ENCODE measurements at places on chromosomes 11 and 22.

DNA sequence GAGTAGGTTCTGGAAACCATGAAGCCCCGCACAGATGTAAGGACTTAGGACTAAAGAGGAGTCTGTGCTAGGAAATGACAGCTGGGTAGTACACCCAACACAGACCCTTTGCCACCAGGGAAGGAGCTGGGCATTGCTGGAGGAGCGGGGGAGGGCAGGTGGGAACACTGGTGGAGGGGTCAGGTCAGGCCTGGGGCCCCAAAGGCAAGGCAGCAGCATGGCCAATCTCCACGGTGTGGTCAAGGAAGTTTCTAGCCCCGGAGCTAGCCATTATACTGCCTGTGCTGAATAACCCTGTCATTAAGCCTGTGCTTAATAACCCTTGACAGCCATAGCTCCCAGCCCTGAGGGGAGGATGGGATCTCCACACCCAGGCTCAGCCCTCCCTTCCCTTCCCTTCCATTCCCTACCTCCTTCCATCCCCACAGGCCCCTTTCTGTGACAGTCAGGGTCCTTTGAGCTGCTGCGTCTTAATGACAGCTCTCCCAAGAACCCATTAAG, 2.1 kb downstream of the TMPRSS4 start:
- no peak for DNase-seq

DNA sequence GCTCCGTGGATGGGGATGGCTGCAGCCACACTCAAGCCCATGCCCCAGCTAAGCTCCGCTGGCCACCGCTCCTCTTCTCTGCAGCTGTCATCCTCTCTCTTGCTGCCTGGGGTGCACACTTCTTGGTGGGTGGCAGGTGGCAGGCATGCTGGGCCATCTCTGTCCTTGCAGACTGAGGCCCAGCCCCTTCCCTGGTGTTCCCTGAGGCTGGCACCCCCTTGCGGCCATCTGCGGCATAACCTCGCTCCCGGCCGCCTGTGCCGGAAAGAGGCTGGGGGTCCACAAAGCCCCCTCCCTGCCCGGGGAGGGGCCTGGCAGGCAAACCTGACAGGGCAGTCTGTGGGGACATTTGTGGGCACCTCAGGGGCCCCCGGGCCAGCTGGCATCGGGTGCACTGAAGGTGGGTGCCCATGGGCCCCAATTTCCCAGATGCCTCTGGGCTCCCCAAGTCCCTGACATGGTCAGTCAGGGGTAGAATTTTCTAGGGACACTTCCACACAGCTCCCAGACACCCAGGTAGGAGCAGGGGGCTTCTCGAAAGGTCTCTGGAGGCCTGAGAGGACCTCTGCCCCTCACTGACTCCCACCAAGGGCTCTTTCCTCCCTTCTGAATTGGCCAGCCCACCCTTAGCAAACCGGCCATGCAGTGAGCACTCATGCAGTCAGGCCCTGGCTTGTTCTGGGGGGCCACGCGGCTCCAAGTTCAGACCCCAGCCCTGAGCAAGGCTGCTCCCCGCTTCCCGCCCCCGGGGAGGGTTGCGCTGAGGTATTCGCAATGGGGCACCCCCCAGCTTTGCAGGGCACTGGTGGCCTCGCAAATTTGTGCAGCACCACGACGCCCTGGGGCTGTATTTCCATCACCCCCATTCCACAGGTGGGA, 23.5 kb upstream of the TH start:
- DNase-seq = no peak

DNA sequence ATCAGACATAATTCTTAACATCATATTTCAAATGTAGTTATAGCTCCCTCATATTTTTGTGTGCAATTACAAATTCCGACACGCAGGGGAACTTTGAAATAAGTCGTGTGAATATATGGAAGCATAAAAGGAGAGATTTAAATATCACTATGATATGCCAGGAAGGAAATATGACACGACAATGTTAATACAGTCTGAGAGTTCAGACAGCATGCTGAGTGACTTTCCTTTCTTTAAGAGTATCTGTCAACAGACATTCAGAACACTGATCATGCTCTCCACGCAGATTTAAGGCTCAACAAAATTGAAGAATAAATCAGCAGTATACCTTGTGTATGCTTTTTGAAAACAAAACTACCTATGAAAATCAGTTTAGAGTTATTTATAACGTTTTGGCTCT, 232.6 kb upstream of the CARD18 start:
- no peak for DNase-seq

GRCh38 chr11:100640646-100641045, 46.4 kb upstream of the ARHGAP42 start:
- no peak for DNase-seq

DNA sequence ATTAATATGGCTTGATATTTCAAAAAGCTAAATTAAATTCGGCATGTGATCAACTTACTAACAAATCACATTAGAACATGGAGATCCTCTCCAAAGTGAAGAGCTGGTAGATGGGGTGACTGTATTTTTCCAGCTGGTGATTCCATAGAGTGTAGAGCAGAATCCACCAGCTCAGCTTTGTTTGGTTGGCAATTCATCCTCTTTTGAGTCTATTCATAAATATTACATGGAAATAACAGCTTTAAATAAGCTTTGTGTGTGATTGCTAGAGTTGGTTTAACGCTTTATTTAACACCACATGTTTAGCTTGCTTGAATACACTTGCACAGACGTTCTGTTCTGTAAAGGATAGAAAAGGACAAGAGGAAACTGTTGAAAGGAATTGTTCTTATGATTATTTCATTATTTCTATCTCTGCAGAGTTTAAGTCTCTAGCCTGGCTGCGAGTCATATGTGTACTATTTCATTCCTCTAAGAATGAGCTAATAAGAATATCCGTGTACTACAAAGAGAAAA, 738.3 kb upstream of the KIRREL3 start:
- no peak for DNase-seq

DNA sequence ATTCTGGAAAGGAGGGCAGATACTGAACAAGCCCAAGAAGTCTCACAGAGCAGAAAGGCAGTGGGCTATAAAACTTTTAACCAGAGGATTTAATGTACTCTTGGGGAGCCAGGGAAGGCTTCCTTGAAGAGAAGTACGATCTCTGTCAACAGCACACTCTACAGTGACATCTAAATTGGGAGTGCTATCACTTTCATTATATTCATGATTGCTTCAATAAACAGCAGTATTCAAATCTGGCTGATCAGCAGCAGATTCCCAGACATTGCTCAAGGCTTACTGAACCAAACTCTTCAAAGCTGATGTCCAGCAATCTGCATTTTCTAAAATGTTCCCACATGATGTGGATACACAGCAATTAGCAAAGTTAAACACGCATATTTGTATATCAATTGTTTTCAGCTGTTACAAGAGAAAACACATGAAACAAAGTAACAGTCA, 44.2 kb downstream of the SYTL2 start:
- DNase-seq = no peak

DNA sequence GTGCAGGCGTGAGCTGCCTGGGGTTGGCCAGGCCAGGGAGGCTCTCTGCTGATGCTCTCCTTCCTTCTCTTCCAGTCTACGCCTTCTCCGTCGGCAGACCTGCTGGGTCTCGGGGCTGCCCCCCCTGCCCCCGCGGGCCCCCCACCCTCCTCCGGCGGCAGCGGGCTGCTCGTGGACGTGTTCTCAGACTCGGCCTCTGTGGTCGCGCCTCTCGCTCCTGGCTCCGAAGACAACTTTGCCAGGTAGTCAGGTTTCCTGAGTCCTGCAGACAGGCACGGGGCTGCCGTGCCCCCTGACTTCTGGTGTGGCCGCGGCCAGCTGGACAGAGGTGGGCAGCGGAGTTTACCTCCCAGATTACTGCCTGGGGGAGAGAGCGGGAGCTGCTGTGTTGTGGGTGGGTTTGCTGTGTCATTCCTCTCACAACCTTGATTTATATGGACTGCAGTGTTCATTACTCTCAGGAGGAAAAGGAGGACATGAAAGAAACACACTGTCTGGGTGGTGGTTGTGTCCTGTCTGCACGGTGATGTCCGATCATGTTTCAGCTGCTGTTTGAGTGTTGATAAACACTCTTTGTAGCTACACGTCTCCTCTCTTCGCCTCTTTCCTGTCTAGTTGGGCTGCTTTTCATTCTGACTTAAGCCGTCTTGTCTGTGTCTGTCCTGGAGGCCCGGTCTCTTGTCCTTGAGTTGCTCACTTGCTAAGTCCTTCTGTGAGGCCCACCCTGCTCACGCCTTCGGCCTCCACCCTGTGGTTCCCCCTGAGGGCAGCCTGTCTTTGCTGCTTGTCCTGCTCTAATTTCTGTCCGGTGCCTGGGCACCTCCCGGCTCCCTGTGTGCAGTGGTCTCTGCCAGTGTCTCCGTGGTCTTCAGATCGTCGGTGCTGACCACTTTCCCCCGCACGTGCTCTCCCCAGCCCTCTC, 35.9 kb downstream of the MUC6 start:
- no peak for DNase-seq

- peak; percentile 22 for DNase-seq
Measured at GRCh38 chr11:2892215-2892966, 6.8 kb upstream of the CDKN1C start.

DNA sequence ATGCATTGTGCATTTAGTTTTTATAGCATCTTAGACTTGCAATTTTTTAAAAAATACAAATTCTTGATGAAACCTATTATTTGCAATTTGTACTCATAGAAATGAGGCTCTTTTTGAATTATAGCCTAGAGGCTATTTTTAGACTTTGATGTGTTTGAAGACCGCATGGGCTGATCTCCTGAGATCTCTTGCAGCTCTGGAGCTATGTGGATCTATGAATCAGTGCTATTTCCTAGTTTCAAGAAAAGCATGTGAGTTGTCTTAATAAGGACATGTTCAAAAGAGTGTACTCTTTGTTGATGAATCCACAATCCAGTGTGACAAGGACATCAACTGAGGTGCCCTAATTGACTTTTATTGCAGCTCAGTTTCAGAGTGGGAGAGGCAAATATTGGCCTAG, 620.5 kb downstream of the ETS1 start:
- DNase-seq = no peak

DNA sequence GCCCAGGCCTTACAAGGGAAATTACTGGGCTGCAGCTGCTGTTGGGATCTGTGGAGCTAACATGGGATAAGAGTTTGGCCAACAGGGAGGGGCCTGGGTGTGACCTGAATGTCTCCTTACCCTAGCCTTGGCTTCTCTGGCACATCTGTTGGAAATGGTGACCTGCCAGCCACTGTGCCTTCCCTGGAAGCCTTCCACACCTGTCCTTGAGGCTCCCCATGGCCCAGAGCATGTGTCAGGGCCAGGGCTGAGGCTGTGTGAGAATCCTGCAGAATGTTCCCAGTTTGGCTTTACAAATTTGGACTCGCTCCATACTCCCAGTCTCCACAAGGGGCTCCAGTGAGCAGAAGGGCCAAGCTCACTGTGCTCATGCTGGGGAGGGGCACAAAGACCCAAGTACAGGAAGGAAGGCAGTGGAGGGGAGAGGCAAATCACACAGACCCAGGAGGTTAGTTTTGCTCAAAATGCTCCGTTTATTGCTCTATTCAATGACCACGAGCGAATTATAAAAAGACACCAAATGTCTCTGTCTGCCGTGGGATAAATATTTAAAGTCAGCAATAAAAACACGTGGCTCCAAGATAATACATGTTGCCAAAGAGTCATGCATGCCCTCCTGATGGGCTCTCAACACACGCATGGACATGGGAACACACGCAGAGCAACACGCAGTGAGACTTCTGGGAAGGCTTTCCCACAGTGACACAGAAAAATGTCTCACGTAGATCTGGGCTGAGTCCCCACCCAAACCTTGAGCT, 1.7 kb upstream of the IGSF22 start:
- no peak for DNase-seq

DNA sequence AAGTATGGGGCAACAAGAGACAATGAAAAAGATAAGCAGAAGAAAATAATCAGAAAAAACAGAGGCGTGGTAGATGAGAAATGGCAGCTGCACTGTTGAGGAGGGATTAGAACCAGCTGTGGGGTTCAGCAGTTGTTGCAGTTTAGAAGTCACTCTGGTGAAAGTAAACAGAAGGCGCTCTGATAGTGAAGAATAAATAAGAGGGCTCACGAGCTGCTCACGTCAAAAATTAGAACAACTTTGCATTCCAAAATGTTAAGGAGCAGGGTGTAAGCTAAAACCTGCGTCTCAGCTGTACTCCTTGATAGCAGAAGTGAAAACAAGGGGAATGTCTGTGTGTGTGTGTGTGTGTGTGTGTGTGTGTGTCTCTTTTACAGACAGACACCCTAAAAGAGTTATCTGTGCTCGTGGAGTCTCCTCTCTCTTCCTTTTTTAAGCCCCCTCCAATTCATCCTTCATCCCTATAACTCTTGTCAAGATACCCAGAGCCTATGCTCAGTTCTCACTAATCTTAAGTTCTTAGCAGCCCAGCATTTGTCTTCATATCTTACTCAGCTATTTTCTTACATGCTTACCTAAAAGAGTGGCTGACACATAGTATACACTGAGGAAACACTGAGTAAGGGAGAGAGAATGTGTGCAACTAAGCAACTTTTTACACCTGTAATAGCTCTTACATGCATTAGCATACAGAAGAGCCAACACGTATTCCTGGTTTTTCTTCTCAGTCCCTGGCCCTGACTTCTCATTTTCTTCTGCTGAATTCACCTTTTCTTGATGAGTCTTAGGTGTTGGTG, 8.9 kb downstream of the TTC17 start:
- DNase-seq = no peak

DNA sequence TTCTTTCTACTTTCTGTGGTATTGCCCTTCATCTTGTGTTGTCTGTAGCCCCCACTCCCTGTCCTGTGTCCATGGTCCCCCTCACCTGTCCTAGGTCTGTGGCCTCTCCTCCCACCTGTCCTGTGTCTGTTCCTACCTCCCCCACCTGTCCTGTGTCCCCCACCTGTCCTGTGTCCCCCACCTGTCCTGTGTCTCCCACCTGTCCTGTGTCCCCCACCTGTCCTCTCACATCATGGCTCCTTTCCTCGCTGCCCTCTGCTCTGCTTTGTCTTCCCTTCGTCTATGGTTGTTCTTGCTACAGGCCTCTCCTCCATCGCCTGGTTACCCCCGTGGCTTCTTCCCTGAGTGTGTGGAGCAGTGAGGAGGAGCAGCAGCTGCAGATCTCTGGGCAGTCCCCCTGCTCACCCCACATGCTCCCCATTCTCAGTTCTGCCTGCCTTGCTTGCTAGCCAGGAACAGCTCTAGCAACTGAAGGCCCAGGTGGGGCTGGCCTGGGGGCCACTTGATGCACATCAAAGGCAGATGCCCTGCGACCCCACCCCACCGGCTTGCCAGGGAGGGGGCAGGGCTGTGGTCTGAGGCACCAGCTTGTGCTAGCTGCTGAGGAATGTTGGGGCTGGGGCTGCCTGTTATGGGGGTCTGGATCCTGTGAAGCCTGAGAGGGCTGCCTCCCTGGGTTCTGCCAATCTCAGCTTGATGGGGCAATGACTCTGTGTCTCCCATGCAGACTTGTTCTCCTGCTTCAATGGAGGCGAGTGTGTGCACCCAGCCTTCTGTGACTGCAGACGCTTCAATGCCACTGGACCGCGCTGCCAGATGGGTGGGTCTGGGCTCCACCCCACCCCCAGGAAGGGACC, 5.6 kb downstream of the OTOG start:
- no peak for DNase-seq

Measured in stimulated activated CD4-positive, alpha-beta T cell treated with anti-CD3 and anti-CD28 coated beads, Interleukin-1b, Interleukin-23, amount 100 ng/mL, for 1 hour (primary cell).